CD4-positive, alpha-beta memory T cell (primary cell): ENCODE measurements at places on chromosomes 3 and 15.
A peak's percentile ranks its signal among the peaks of the same experiment; 100 is the strongest.

DNA sequence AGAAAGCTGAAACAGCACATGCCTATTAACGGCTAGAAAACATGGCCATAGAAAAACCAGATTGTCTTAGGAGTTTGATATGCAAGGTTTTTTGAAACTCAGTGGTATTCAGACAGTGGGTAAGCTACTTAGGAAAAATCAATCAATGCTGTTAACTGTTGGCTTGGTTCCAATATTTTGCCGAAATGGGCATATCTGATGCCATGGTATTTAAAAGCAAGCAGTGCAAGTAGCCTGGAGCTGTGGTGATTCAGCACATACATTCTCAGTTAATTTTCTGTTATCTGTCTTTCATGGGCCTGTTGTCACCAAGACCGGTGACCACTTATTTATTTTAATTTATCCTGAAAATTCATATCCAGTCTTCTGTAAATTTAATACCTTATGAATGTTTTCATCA lies 17.3 kb upstream of the SUCNR1 start:
- no peak for DNase-seq

- DNase-seq, result no peak
Measured at GRCh38 chr3:186653080-186653707, 12.6 kb upstream of the HRG start.

GRCh38 chr15:71002316-71002715 lies 109.7 kb downstream of the LRRC49 start:
- DNase-seq, result no peak

DNA sequence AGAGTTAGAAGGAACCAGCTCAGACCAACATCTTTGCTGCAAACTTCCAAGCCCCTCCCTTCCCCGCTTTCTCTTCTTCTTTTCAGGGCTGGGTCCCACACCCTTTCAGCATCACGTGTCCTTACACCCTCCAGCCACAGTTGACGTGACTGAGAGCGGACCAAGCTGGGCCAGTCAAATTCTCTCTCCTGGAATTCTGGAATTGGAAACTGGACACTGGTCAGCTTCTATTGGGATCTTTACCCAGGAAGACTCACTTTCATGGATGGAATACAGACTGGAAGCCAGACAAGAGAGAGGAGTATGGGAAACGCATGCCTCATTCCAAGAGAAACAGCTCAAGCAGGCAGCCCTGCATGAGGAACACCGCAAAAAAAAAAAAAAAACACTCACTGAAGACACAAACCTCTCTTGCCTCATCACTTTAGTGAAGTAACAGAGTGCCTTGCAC lies 12.4 kb upstream of the TPM1 start:
- no peak for DNase-seq

DNA sequence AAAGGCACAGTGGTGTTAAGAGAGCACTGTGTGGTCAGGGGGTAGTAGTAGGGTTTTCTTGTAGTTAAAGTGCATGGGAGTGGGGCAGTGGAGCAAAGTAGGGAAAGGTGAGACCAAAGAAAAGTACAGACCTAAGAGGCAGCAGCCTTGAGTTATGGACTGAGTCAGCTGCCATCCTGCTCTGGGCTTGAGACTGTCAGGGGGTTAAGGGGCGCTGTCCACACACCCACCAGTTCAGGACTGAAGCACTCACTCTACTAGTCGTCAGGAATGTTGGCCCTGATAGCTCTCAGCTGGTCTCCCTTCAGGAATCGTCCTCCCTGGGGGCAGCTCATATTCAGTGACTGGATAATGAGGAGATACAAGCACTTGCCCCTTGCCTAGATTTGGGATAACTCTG lies 7.9 kb downstream of the CCR4 start:
- no peak for DNase-seq

- DNase-seq, result no peak
Measured at GRCh38 chr3:93961489-93961888, 12.2 kb downstream of the PROS1 start.

- no peak for DNase-seq
Measured at GRCh38 chr3:170725285-170725731, 139.4 kb upstream of the SLC7A14 start.

- DNase-seq, result no peak
Measured at GRCh38 chr3:18354701-18355100, 70.4 kb downstream of the SATB1 start.

DNA sequence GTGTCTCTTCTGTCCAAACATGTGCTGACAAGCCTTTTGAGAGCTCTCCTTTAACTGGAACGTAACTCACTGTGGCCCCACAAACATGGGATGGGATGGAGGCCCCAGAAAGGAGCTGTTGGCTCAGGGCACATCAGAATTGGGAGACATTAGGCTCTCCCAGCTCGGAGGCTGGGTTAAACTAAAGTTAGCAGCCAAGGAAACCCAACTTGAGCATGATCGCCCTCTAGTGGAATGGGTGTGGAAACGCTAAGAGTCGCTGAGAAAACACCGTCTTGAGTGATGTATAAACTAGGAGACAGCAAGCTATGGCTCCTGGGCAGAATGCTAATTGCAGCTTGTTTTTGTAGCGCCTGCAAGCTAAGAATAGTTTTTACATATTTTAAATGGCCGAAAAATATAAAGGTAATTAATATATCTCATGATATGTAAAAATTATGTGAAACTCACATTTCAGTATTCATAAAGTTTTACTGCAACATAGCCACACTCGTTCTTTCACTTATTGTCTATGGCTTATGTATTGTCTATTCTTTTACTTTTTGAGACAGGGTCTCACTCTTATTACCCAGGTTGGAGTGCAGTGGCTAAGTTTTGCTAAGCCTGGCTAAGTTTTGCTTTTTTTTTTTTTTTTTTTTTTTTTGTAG lies 138.8 kb upstream of the HACD2 start:
- peak; percentile 48 for DNase-seq

DNA sequence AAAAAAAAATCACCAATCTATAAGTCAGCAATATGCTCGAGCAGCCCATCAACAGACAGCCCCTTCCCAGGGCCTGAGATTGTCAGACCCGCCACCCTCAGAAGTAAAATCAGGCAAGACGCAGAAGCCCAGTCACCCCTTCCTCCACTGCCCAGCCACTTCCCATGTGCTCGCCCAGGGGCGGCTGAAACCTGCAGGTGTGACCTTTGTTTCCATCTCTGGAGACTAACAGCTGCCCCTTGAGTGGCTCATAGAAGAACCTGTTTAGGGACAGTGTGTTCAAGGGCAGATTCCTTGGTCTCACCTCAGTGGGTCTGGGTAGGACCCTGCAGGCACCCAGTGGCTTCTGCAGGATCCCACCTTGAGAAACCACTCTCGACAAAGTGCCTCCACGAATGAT lies 105.6 kb downstream of the MYLK start:
- DNase-seq, result no peak

DNA sequence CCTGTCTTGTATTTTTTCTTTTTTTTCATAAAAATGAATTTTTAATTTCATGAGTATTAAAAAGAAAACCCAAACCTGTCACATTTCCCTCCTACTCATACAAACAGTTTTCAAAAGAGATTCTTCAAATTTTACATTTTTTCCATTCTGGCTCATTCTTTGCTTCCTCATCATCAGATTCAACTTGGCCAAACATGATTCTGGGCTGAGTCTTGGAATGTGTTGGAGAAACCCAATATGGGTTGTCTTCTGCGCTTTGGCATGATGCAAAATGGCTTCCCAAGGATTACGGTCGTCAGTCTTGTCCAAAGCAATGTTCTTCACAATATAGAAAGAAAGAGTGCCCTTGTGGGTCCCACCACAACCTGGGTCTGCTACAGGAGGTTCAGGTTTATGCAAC lies 12.4 kb upstream of the TM4SF4 start:
- DNase-seq, result no peak

DNA sequence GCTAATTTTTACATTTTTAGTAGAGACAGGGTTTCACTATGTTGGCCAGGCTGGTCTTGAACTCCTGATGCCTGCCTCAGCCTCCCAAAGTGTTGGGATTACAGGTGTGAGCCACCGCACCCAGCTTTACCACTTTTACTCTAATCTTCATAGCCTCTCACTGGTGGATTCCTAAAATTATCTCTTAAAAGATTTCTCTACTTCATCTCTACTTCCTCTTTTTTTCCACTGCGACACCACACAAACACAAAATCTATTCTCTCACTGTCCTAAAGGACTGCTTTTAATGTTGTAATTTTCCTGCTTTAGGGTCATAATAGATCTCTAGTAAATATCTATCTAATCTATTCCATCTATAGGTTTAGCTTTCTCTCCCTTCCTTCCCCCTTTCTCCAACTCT lies 34.0 kb upstream of the TBL1XR1 start:
- no peak for DNase-seq

DNA sequence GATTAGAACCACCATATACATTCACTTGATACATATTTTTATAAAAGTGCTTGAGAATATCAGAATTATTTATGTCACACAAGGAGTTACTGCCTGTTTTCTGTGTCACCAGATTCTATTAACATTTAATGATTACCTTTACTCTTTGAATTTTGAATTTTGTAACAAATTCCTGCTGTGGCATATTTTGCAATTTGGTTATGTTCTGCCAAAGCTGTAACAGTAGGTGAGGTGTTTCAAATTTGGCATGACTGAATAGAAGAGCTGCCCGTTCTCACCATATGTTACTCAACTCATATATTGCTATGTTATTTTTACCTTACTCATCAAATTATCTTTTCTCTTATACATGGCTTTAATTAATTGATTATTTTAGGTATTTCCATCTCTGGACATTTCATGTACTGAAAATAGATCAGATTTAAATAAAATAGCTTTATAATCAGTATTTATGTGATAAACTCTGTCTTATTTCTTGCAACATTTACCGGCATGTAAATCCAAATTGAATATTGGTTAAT lies 18.9 kb downstream of the PML start:
- DNase-seq, result no peak

- peak; percentile 64 for DNase-seq
Measured at GRCh38 chr3:141913150-141913811, 36.8 kb downstream of the ATP1B3 start.

DNA sequence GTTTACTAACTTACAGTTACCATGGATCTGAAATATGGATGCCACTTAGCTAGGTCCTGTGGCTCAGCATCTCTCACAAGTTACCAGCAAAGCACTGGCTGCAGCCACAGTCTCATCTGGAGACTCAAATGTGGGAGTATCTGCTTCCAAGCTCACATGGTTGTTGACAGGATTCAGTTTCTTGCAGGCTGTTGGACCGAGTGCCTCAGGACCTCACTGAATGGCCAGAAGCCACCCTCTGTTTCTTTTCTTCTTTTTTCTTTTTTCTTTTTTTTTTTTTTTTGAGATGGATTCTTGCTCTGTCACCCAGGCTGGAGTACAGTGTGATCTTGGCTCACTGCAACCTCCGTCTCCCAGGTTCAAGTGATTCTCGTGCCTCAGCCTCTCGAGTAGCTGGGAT lies 20.1 kb upstream of the AMOTL2 start:
- no peak for DNase-seq

DNA sequence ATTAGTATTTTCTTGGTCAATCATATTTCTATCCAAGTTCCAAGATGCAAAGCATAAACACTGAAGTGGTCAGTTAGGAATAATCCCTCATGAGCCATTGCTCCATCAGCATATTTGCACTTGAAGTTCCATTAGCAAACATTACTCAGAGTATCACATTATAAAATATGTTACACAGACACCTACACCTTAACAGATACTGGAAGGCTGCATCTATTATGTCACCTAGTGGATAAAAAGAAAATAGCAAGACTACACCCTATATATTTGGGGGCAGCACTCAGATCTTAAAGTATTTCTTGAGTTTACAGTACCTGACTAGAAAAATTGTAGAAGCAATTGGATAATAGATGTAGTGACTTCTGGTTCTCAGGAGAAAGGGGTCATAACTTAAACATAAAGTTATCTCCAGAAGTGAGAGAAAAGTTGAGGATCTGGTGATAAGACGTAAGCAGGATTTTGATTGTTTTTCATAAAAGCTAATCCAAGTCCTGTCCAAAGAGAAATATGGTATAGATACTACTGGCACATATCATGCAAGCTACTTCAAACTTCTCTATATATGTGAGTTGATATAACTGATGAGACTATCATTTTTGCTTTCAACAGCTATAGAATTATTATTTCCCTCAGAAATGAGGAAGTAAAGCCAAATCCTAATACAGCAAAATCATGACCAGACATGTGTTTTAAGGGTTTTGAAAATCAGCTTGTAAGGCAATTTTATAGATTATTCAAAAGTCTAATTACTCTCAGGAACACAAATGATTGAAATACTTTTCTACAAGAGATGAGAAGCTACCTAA lies 422.2 kb downstream of the GBE1 start:
- DNase-seq, result no peak

DNA sequence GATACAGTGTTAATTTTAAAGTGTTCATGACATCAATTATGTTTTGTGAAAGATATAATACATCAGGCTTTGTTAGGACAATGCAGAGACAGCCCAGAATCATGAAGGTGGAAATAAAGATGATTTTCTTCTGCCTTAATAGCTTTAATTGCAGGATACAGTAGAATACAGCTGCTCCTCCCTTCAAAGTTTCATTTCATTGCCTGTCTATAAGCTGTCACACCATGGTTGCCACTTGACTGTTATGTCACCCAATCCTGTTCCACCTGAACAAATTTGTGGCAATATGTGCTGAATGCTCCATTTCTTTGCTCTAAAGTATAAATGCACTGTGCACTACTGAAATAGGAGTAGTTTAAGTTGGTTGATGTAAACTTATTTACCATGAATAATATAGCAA lies 537.8 kb upstream of the ROBO2 start:
- no peak for DNase-seq

- no peak for DNase-seq
Measured at GRCh38 chr3:69791919-69792399, 52.7 kb downstream of the MITF start.

DNA sequence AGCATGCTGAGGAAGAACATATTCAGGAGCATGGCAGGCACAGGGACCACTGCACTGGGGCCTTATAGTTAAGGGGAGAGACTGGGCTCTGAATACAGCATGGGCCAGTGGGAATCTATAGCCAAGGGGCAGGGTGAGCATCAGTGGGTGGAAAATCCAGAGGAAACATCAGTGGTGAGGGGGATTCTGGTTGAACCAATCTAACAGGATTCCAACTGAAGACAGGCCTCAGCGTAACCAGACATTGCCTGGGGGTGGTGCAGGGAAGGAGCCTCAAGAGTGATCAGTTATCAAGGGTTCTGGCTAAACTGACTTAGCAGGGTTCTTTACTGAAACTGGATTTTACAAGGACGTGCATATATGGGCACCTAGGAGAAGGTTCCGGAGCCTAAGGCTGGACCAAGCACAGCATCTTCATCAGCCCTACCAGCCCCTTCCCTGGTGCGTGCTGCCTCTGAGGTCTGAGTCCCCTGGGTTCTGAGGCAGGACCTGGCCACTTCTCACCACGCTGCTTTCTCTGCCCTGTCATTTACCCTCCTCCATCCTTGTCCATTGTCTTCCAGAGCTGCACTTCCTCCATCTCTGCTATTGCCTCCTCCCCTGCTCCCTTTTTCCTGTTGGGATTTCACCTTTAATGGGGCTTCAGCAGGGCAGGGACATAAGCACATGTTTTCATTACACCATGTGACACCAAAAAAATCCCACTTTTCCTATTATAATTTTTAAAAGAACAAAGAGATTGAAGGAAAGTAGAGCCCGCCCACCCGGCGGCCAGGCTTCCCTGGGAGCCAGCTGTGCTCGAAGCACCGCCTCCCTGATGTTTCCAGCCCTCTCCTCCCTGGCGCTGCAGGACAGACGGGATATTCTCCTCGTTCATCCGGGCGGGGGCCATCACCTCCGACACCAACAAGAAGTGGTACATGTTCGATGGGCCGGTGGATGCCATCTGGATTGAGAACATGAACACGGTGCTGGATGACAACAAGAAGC lies 52.1 kb downstream of the DNAH1 start:
- DNase-seq, result no peak
